Amygdala (tissue), 56 donors: ENCODE measurements at places on chromosomes 4 and X.
A peak's percentile ranks its signal among the peaks of the same experiment; 100 is the strongest.

DNA sequence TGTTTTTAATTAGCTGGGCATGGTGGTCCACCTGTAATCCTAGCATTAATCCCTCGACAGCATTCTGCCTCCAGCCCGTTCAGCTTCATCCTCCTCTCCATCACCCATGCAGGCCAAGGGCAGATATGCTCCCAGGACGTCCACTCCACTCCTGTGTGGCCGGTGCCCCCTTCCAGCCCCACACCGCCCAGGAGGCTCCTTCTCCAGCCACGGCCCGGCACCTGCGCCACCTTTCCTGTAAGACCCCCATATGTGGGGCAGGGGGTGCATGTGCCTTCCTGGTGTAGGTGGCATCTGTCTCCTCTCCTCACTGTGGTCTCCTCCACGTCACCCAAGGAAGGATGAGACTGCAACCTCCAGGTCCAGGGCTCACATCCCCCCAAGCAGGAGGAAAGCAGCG, 57.0 kb upstream of the MXD4 start:
- no peak for DNase-seq

GRCh38 chr4:156924774-156925315, 46.8 kb downstream of the PDGFC start:
- DNase-seq, result no peak

DNA sequence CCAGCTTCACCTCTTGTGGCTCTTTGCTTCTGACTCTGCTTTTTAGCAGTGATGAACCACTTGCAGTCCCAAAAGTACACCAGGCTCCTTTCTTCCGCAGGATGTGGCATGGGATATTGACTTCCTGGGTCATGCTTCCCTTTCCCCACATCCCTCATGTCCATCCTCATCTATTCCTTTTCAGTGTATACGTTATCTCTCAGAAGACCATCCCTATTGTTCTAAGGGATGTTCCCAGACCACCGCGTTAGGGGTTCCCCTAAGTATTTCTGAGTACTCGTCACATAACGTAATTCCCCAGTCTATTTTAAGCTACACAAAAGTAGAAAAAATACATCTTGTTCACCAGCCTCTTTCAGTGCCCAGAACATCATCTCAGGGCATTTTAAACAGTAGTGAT, 71.1 kb upstream of the NLGN4X start:
- no peak for DNase-seq

- DNase-seq, result no peak
Observed at GRCh38 chr4:2256781-2257191, 5.1 kb downstream of the MXD4 start.

GRCh38 chrX:13103188-13103913, 58.9 kb upstream of the FAM9C start:
- no peak for DNase-seq

DNA sequence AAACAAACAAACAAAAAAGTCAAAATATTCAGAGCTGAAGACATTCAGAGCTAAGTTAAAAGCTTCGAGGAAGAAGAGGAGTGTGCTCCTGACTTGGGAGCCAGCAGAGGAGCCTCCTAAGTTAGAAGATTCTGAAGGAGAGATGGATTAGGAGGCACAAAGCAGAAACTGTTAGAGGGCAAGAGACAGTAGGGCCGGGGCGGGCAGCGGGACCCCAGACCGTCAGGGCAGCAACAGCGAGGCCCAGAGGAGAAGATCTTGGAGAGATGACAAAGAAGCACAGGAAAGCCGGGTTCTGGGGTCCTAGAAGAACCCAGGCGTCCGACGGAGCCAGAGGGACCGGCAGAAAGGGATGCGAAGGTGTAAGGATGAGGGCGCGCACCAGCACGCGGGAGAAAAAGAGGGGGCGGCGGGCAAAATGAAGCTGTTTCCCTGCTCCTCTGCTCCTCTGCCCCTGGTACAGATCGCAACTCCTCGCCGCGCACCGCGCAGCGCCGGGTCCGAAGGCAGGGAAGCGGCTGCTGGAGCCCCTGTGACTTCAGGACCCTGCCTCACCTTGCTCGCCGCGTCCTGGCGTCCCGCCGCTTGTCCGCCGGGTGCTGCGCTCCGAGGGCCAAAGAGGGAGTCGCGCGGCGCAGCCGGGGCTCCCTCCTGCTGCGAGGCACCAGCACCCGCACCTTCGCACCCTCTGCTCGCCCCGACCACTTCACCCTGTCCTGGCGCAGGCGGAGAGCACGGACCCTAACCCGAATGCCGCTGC, 477 bp downstream of the KLHL13 start:
- peak; percentile 9 for DNase-seq

GRCh38 chrX:16063141-16063540, 60.2 kb upstream of the GRPR start:
- DNase-seq, result no peak

DNA sequence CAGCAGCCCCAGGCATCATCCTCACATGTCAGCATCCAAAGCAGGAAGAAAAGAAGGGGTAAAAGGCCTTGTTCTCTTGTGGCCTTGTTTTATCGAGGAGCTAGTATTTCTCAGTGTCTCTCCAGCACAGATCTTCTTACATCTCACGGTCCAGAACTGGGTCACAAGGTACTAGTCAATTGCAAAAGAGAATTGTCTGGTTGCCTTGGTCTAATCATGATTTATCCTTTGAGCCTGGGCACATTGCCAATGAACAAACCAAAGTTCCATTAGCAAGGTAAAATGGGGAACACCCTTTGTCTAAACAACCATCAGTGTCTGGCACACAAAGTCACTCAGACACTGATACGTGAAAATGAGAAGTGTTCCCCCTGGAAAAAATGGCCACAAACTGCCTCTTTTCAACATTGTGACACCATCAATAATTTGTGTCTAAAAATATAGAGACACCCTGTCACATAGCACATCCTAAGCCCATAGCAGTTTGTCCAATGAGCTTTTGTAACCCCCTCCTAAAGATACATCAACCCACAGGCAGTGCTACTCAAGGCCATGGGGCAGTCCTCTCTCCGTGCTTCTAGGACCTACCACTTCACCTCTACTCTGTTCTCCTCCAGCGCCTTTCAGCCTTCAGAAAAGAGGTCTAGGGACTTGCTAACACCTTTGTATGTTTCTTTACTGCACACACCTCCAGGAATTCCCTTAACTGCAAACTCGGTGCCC, 534.4 kb downstream of the MID1IP1 start:
- DNase-seq, result no peak

DNA sequence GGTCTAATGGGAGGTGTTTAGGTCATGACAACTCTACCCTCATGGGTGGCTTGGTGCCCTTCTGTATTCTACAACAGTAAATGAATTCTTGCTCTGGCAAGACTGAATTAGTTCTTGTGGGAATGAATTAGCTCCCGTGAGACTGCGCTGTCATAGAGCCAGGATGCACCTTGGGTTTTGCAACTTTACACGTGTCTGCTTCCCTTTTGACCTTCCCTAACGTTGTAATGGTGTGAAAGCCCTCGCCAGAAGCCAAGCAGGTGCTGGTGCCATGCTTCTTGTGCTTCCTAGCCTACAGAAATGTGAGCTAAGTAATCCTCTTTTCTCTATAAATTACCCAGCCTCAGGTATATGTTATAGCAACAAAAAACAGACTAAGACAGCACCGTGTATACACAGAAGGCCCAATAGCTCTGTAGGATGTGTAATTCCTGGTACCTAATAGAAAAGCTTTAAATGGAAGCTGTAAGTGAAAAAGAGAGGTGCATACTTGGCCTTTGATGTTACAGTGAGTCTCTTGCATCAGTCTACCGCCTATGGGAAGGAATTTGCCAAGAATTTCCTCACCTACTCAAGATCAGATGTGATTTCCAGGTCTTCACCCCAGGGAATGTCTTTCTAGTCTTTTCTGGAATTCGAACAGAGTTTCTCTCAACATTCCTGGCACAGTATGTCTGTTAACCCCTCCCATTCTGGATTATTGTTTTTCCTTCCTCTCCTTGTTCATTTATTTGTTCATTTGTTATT, 3.2 kb upstream of the ENPEP start:
- no peak for DNase-seq

DNA sequence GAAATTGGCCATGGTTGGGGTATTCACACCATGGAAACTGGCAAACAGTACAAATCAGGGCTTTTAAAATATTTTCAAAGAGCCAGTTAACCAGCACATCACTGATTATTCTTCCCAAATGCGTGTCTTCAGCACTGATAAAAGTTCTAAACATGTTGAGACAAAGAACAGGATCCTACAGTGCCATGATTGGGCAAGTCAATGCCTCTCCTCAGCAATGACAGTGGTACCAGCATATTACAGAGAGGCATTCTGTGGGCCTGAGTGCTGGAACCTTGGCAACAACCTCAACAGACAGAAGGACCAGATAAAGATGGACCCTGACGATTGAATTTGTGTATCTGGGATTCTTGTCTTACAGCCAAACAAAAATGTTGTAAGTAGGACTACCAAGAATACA, 108.9 kb downstream of the EFHC2 start:
- DNase-seq, result no peak

DNA sequence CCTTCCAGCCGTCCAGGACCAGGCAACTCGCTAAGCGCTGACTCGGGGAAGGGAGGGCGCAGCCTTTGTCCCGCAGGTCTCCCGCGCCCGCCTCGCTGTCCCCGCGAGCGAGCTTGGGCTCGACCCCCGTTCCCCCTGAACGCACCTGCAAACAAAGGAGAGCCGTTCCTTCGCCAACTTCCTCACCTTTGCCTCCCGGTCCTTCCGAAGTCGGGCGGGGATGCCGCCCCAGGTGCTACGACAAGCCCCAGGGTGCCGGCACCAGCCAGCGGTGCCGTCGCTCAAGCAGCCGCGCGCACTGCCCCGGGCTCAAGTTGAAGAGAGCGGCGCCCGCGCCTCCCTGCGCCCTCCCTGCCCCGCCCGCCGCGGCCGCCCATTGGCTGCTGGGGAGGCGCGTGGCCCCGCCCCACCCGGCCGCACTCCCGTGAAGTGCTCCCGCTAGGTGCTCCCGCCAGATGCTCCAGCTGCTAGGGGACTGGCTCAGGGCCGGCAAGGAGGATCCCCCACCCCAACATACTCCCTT, 107.1 kb downstream of the NSUN7 start:
- peak; percentile 23 for DNase-seq

- no peak for DNase-seq
Observed at GRCh38 chr4:78297116-78297800, 240.1 kb downstream of the FRAS1 start.

DNA sequence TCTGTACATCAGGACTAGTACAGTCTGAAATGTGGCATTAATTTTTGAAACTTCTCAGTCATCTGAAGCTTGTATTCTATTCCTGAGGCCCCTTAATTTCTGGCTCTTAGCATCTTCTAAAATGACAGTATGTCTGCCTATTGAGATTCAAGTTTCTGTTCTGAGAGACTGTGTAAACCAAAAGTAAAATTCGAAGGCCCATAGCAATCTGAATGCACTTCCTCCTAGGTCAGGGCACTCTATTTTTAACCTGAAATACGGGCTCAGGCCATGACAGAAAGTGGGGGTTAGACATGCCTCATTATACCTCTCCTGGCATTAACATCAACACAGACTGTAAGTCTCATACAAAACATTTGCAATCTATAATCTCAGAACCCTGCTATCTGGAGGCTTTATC, 584.4 kb downstream of the KLHL4 start:
- DNase-seq, result no peak

DNA sequence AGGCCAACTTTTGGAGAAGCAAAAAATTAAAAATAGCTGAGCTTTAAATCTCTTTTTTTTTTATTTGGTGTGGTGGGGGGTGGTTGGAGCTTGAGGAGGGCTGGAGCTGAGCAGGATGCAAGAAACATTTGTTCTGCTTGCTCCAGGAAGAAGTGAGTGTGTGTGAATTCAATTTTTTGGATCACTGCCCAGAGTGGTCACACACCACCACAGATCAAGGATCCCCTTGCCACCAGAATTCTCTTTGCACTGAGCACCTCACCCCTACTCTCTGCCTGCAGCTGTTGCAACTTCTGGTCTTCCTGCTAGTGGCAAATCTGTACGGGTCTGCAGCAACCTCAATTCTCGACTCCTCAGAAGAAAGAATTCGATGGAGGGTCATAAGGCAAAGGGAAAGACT, 19.9 kb upstream of the PLP1 start:
- DNase-seq, result no peak

DNA sequence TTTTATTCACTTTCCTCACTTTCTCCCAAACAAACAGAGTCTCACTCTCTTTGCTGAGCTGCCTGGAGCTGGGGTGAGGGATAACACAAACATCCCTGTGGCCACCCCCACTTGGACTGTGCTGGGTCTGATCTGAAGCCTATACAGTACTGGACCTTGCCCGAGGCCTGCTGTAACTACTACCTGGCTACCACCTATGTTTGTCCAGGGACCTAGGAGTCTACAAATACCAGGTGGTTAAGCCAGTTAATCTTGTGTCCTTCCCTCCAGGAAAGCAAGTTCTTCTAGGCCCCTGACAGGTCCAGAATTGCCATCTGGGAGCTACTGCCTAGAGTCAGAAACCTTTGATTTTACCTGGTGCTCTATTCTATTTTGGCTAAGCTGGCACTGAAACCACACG, 87.3 kb downstream of the RTL3 start:
- no peak for DNase-seq

DNA sequence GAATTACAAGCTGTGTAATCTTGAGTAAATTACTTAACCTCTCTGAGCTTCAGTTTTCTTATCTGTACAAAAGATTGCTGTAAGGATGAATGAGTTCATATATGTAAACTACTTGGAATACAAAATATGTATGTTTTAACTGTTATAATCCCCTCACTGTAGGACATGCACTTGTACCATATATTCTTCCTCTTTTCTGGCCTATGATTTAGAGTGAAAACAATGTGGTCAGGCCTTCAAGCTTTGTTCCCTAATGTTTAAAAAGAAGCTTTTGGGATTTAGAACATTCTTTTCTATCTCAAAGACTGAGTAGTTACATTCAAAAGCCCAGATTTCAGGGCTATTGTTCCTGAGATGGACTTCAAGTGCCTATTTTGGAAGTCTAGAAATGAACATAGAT, 26.7 kb upstream of the GPRIN3 start:
- DNase-seq, result no peak

GRCh38 chr4:40309250-40309774, 25.8 kb upstream of the CHRNA9 start:
- no peak for DNase-seq

GRCh38 chr4:38109896-38110295, 149.7 kb downstream of the PTTG2 start:
- no peak for DNase-seq
